ENCODE measurements at places on chromosomes 4 and X.
A peak's percentile ranks its signal among the peaks of the same experiment; 100 is the strongest.

- DNase-seq, result no peak
Measured at GRCh38 chr4:124427095-124427767, 285.3 kb downstream of the ANKRD50 start.

DNA sequence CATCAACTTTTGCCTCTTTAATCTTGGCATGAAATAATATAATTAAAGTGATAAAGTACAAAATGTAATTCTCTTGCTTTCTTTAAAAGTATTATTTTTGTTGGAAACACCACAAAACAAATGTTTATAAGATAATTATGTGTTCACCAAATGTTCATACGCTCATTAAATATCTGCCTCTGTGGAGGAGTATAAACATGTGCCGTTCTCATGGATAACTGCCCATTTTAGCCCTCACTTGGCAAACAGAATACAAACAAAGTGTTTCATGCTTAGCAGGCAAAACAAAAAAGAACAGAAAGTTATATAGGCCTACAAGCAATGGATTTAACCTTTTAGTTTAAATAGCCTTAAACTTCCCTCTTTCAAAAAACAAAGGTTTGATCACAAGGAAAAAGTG, 800.5 kb upstream of the DIAPH2 start:
- DNase-seq, result no peak

DNA sequence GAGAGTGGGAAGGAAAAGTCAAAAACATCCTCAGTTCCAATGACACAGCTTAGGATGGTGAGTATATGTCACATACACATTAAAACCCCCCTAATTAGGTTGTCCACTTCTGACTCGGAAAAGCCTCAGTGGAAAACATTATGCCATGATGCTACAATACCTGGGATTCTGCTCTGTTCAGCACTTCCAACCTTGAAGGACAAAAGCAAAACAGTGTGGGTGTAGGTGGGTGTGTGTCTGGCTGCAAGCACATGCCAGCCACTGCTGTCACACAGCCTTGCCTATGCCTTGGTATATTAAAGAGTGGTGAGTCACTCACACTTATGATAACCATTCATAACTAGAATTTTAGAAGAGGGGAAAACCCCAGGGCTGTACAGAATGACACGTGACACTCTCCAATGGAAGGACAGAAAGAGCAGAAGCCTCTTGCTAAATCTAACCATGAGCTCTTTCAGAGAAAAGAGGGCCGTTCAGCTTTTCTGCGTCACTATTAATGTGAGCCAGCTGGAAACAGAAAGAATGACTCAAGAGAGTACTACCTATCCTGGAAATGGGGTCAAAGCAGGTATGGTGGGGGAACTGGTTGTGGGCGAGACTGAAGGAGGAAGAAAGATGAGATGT, 159.6 kb downstream of the TET2 start:
- peak; percentile 4 for DNase-seq

DNA sequence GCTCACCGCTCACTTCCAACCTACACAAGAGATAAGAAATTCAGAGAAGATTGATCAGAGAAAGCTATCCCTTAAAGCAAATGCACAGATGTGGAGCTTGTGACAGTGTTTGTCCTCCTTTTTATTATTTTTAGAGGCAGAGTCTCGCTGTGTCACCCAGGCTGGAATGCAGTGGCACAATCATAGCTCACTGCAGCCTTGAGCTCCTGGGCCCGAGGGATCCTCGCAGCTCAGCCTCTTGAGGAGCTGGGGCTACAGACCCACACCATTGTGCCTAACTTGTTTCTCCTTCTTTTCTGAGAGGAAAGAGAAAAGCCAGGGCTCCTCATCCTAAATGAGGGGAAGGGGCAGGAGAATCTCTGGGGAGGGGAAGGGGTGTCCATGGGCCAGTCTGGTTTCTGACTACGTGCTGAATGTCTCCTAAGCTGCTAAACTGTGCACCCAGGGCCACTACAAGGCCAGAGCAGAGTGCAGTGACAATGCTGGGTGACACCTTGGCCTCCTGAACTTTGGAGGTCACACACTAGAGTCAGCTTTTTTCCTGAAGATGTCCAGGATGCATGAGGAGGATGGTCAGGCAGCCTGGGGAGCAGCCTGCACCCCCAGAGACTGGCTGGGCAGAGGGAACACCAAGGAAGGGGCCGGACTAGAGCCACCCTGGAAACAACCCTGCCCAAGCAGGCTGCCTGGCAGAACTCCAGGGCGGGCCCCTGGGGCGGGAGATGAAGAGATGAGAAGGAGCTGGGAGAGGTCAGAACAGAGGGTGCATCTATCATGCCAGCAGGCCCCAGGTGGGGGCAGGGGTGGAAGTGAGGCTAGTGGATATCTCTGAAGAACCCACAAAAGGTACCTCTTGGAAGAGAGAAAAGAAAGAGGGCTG, 55.5 kb upstream of the PROM1 start:
- DNase-seq, result no peak

GRCh38 chrX:109393859-109394258, 88.0 kb downstream of the GUCY2F start:
- DNase-seq, result peak; percentile 6

- no peak for DNase-seq
Measured at GRCh38 chrX:22698151-22698550, 301.6 kb upstream of the DDX53 start.

DNA sequence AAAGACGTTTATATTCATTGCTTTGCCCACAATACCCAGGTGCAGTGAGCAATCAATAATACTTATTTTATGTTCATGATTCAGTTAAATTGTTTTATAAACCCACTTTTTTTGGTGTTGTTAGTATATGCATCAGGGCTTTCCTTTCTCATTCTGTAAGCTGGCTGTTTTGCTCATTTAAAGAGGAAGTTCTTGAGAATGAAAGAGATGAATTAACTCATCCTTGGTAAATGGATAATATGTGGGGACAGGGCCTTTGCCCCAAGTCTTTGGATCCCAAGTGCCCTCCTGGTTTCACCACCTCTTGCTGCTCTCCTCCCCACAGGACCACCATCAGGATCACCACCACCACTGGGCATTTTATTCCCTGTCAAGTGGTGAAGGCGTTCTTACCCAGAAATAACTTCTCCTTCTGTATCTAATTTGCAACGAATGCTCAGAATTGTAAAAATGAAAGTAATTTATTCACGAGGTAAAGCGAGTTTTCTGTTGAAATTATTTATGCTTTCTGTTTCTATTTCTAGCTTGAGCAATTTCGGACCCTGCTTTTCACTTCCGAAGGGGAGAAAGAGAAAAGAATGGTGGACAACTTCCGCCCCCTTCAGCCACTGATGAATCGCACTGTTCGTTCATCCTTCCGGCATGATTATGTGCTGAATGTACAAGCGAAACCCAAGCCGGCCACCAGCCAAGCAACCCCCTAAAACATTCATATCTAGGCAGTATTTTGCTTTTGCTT, 8.2 kb upstream of the ZRSR2 start:
- DNase-seq, result no peak

GRCh38 chrX:74195605-74196004, 108.4 kb upstream of the ZCCHC13 start:
- no peak for DNase-seq

DNA sequence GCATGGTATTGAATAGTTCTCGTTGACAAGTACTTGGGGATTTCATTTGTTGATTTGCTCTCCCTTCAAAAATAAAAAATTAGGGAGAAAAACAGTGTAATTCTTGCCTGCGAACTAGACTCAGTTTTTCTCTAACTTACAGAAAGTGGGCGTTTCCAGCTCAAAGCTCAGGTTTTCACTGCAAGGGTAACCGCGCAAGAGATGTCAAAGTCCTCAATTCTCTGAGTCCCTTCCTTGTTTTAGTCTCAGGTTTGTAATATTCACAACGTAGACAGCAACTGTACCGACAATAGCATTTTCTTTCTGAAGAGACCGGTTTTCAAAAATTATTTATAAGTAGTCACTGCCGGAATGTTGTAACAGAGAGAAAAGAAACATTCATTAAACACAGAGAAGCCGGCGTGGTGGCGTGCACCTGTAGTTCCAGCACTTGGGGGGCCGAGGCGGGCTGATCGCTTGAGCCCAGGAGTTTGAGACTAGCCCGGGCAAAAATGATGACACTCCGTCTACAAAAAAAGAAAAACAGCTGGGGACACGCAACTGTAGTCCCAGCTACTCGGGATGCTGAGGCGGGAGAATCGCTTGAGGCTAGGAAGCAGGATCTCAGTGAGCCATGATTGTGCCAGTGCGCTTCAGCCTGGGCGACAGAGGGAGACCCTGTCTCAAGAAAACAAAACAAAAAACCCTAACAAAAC, 774 bp downstream of the ZCCHC4 start:
- DNase-seq, result peak; percentile 13

DNA sequence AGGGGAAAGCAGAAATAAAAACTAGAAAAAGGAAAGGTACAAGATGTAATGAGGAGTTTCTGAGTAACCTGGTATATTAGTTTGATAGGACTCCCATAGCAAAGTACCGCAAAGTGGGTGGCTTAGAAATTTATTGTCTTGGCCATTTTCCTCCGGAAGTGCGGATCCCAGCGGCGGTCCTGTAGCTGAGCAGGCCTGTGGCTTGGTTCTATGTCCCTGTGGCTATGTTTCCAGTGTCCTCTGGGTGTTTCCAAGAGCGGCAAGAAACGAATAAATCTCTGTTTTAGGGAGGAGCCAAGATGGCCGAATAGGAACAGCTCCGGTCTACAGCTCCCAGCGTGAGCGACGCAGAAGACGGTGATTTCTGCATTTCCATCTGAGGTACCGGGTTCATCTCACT, 44.0 kb upstream of the LDB2 start:
- DNase-seq, result no peak

GRCh38 chr4:129929052-129929451, 833.1 kb downstream of the C4orf33 start:
- no peak for DNase-seq

GRCh38 chr4:147709999-147710398, 21.9 kb upstream of the ARHGAP10 start:
- DNase-seq, result no peak

GRCh38 chr4:14621731-14622463, 380.4 kb upstream of the CPEB2 start:
- DNase-seq, result no peak

DNA sequence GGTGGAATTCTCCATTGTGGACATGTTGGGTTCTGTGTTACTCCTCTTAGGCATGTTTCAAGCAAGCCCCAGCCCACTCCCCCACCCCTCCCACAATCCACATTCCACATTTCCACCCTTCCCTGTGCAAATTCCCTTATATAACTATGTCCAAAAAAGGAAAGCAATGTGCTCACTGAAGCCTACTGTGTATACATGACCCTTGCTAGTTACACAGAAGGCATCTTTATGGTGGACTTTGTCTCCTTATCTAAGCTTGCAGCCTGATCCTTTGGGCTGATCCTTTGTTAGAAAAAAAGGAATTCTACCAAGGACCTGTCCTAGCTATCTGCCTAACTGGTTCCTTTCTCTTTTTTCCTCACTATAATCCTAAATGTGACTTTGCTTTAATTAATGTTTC, 796.8 kb downstream of the NLGN4X start:
- DNase-seq, result no peak

DNA sequence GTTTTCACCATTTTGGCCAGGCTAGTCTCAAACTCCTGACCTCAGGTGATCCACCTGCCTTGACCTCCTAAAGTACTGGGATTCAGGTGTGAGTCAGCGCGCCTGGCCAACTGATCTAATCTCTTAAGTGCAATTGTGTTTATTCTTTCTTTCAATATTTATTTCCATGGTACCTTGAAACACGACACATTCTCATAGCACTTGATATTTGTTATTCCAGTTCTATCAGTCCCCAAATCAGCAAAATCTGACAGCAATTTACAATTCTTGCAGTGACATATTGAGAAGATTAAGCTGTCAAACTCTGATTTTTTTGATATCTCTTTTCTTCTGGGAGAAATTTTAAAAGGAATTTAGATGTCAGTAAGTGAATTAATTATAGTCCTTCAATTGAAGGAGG, 218.1 kb upstream of the FAT4 start:
- no peak for DNase-seq

DNA sequence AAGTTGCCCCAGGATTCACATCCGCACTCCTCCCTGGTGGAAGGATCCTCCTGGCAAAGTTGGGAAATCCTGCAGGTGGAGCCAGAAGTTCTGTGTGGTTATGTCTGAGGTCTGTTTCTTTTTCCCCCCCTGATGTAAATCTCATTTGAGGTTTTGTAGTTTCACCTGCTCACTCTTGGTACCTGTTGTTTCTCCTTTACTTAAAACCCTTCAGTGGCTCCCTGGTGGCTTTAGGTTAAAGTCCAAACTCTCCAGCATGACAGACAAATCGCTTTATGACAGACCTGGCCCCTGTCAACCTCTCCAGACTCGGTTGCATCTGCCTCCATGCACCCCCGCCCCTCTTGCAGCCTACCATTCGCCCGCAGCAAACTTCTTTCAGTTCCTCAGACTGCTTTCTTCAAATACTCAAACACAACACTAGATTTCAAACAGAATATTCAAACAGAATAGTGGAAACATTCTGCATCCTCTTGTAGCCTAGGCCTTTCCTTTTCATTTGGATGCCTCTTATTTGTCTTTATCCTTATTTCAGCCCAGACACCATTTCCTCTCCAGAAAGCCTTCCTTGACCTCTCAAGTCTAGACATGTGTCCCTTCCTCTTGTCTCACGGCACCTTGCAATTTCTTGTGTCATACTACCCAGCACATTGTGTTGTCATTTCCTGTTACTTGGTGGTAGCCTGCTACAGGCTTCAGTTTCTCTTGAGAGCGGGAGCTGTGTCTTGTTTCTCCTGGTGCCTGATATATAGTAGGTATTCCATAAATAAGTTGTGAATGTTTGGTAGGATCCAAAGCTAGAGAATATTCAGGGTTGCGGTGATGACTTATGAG, 24.8 kb downstream of the IL13RA1 start:
- no peak for DNase-seq

Data from RWPE1 (cell line).